ENCODE measurements at places on chromosomes 1 and 21.

DNA sequence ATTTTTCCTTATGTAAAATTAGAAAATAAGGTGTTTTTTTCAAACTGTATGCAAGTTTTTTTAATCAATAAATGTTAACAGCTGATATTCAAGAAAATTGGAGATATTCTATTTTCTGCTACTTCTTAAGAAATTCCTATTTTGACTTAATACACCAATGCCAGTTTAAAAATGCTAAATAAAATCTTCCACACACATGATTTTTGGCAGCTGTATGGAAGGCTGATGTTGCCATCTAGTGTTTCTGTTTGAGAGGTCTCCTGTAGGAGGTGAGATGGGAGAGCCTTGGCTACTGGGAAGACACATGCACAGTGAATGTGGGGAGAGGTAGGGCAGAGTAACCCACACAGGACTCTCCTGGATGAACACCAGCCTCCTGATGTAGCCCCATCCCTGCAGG lies 29.2 kb upstream of the OR2B11 start:
- peak; percentile 18 for DNase-seq

DNA sequence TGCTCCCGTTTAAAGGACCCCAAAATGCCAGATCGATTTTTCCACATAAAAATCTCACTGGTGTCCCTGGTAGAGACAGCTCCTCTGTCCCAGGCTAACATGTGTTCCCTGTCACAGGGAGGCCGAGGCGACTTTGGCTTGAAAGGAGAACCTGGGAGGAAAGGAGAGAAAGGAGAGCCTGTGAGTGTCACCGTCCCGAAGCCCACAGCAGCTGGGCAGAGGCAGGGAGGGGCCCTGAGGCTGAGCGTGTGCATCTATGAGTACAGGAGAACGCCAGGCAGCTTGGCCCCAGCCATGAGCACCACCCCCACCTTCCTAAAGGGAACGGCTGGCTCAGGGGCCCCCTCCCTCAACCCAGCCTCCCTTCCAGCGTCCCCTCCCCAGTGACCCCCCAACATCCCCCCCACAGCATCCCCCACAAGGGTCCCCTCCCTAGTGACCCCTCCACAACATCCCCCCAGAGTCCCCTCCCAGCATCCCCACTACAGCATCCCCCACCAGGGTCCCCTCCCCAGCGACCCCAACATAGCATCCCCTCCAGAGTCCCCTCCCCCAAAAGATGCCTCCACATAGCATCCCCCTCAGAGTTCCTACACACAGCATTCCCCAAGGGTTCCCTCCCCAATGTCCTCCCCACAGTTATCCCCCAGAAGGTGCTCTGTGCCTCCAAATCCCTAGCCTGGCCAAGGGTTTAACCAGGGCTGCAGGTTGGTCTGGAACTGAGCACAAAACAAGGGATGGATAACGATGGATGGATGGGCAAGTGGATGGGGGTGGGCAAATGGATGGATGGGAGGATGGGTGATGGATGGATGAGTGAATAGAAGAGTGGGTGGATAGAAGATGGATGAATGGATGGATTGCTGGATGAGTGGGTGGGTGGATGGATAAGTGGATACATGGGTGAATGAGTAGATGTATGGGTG lies 25.1 kb downstream of the COL6A2 start:
- no peak for DNase-seq

DNA sequence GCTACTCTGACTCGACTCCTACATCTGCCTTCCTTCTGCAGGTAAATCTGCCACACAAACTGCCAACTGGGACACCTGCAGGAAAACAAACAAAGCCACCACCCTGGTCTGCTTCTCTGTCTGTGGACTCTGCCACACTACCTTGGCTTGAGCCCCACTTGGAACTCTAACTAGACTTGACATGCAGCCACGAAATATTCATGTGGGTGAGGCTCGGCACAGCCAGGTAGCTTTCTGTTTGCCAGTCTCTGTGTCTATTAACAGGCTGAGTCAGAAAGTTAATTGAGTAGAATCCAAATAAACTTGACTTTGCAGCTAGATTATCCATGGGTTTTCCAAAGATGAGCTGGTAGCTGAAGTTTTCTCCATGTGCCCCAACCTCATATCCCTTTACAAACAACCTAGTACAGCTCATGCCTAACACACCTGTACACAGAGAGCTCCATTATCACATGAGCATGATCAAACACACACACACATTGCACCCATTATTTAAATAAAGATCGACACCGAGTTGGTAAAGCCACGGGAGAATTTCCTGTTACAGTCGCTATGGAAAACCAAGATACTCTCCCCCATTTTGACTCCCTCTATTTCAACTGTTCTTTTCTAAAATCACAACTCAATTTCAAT lies 808 bp downstream of the C1orf116 start:
- DNase-seq = no peak

GRCh38 chr1:62687421-62687902 lies 724 bp downstream of the DOCK7 start:
- no peak for DNase-seq

- no peak for DNase-seq
These were observed 872 bp downstream of the TSTD1 start for GRCh38 chr1:161037661-161038522.

GRCh38 chr1:154014154-154014907 lies 23.8 kb downstream of the RPS27 start:
- DNase-seq = no peak

DNA sequence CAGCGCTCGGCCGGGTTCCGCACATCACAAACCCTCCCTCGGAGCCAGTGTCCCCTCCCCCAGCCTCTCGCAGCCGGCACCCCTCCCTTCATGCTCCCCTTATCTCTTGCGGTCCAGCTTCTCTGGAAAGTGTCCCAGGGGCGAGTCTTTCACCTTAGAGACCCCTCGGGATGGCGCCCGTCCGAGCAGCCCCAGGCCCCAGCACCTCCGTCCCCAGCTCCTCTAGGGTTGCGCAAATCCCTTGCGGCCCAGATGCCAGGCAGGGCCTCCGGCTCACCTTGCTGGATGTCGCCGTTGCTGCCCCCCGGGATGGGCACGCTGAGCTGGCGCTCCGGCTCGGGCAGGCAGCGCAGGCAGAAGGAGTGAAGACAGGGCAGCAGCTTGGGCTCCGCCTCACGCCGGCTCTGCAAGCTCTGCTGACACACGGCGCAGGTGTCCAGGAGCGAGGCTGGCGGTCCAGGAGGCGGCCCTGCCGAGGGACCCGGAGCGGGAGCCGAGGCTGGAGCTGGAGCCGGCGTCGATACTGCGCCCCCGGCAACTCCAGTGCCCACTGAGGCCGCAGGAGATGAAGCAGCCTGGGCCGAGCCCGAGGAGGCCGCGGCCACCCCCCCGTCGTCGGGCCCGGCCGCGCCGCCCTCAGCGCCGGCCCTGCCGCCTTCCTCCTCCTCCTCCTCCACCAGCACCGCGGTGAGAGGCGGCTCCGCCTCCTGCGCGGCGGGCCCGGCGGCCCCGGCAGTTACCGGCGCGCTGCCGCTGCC lies 550 bp downstream of the TRIM33 start:
- no peak for DNase-seq

DNA sequence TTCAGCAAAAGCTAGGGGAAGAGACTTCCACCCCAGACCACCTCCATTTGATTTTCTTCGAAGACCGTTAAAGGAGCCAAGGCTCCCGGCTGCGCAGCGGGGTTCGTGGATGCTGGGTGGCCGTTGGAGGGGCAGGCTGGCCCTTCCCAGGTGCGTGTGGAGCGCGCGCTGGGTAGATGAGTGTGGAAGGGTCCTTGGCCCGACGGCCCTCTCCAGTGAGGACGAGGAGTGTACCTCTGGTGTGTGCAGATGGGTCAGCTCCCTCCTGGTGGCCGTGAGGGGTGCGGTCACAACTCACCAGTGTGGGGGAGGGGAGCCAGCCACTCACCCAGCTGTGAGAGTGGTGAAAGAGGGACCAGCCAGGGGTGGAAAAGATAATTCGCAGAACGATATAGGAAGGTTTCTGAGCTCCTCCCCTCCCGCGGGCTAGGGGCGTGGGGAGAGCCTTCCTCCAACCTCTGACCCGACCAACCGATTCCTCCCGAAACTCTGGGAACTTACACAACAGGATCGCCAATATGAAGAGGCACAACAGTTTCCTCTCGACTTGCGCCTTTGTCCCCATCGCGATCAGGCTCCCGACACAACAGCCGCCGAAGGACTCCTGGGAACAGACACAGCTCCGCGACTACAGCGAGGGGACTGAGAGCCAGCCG lies at the start of gene F11R:
TSS of gene F11R (minus strand) at position 644 of the 656 bp plus-strand sequence. CDS start at position 565, 79 bp downstream.
- peak; percentile 35 for DNase-seq

DNA sequence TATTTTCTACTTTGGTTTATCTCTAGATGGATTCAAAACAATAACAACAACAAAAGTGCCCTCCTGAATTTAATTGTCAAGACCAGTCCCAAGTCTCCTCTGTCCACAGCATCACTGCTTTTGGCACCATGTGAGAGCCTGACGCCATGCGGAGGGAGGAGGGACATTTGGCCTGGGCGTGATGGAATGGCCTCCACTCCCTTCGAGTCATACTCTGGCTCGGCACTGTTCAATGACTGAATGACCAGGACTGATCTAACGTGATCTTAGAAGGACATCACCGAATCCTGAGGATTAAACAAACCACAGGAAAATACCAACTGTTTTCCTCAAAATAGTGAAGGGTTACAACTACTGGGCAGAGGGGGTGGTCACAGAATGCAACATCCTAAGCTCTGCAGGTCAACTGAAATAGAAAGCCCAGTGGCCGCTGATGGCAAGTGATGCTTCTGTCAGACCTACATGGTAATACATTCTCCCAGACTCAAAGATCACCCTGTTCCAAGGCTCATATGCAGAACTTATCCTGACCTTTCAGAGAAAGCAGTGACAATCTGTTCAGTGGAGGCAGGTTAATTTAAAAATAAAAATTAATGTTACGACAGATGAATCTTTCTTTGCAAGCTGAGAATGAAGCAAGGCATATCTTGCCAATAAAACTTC lies 19.1 kb downstream of the SRSF4 start:
- no peak for DNase-seq

DNA sequence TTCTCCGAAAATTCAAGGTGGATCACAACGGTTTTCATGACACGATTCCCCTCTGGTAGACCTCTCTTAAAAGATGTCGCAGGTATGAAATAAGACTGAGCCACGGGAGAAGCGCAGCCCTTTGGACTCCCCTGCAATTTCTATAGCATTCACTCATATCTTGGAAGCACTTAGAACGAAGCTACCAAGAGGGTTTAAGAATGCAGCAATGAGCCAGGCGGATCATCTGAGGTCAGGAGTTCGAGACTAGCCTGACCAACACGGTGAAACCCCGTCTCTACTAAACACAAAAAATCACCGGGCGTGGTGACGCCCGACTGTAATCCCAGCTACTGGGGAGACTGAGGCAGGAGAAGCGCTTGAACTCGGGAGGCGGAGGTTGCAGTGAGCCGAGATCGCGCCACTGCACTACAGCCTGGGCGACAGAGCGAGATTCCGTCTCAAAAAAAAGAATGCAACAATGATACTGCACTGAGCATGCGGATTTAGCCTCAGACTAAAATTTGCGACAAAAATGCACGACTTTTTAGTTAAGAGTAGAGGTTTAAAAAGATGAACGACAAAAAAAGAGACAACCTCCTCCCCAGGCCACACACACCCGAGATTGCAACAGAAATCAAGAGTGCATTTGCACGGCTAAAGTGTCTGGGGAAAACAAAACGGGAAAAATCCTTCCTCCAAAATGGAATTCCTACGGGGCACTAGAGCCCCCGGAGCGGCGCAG lies 743 bp downstream of the TOMM20 start:
- DNase-seq = no peak

DNA sequence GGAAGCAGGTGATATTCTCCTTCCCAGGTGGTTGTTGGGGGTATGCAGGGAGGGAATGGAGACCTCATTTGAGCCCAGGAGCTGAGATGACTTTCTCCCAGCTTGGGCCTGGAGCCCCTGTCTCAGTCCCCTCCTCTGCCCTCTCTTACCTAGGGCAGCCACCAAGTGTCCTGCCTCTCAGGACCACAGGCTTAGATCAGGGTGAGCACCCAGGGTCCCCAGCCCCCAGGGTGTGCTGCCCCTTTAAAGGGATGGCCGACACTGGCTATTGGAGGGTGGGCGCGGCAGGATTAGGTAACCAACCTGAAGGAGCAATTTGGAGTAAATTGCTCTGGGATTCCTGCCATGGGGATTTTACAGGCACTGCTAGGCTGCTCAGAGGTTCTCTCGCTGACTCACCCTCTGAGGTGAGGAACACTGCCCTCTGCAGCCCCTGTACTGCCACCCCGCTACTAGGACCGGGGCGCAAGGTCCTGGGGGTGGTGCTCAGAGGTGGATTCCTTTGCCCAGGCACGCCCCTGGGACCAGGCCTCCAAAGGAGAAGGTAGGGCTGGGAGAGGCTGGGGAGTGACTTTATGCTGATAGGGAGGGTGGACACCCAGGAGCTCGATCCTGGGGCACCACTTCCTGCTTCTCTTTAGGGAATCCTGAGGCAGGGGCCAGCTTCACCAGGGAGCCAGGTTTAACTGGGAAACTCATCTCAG lies 1.5 kb downstream of the RPS6KA1 start:
- DNase-seq = no peak

DNA sequence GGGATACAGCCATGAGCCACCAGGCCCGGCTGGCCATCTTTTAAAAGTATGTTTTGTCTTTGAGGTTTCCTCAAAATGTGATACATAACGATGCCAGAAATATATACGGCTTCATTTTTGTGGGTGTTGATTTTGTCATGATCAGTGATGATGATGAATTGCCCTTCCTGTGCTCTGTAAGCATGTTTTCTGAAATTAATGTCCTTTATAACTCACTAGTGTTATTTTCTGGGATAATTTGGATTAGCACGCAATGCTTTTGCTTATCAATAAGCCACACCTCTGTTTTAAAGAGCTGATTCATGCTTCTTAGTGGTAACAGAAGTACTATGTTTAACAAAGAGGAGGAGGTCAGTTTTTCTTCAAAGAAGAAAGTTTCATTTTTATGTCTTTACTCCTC lies 25.6 kb downstream of the PHACTR4 start:
- DNase-seq = no peak

GRCh38 chr1:193558491-193559028 lies 372.1 kb upstream of the B3GALT2 start:
- no peak for DNase-seq

DNA sequence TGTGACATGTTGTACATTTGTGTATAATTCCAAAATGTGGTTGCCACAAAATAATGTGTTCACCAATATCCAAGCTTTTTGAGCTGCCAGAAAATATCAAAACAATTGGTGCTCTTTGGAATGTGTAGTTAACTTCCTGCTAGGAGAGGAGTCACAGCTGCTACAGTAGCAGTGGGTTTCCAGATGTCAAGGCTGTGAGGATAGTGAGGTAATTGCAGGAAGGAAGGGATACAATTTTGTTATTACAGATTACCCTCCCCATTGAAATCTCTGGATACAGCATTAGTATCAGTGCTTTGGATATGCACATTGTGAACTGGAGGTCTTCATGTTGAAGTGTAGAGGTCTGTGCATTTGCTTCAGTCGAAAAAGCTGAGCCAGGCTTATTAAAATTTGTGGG lies 253.2 kb downstream of the PTPRC start:
- DNase-seq = no peak
